ENCODE measurements at places on chromosomes 2 and 18.

- peak; percentile 44 for DNase-seq
Observed at GRCh38 chr2:236682651-236683422, 113.2 kb downstream of the ACKR3 start.

DNA sequence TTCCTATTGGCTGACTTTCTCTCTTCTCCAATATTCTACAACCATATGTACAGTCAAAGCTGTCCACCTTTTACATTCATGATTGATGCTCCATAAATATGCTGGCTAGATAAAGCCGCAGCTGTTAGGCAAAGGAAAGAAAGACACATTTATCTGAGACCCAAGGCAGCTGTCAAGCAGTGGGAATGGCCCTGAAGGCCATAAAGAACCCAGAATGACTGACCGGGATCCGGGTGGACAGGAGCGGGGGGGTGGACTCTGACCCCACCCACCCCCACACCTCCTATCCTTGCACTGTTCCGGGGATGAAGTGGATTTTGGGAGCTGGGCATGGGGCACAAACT is 116.4 kb downstream of the RTP5 start:
- DNase-seq: no peak

GRCh38 chr2:192123847-192124246 is 70.9 kb downstream of the TMEFF2 start:
- DNase-seq: no peak

- DNase-seq: no peak
Observed at GRCh38 chr18:6785411-6785810, 55.9 kb downstream of the ARHGAP28 start.

DNA sequence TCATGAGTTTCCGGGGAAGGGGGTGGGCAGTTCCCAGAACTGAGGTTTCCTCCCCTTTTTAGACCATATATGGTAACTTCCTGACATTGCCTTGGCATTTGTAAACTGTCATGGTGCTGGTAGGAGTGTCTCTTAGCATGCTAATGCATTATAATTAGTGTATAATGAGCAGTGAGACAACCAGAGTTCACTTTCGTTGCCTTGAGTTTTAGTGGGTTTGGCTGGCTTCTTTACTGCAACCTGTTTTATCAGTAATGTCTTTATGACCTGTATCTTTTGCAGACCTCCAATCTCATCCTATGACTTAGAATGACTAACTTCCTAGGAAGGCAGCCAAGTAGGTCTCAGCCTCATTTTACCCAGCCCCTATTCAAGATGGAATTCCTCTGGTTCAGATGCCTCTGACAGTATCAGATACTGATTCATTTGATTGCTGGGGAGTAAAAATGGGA is 447.3 kb downstream of the XIRP2 start:
- DNase-seq: no peak

DNA sequence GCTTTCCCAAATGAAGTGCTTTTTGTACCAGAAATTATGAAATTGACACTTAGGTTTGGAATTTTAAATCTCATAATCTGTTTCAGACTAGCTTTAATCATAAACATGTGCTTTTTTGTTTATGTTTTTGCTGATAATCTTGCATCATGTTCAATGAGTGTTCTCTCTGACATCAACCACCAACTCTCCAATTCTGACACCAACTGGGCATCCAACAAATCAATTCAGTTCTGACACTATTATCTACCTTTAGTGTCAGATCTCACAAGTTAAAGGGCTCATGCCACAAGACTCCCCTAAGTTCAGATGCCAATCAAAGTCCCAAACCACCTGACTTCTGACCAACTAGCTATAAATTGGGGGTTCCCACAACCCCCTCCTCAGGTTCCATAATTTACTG is 19.6 kb downstream of the PELI1 start:
- DNase-seq: no peak

DNA sequence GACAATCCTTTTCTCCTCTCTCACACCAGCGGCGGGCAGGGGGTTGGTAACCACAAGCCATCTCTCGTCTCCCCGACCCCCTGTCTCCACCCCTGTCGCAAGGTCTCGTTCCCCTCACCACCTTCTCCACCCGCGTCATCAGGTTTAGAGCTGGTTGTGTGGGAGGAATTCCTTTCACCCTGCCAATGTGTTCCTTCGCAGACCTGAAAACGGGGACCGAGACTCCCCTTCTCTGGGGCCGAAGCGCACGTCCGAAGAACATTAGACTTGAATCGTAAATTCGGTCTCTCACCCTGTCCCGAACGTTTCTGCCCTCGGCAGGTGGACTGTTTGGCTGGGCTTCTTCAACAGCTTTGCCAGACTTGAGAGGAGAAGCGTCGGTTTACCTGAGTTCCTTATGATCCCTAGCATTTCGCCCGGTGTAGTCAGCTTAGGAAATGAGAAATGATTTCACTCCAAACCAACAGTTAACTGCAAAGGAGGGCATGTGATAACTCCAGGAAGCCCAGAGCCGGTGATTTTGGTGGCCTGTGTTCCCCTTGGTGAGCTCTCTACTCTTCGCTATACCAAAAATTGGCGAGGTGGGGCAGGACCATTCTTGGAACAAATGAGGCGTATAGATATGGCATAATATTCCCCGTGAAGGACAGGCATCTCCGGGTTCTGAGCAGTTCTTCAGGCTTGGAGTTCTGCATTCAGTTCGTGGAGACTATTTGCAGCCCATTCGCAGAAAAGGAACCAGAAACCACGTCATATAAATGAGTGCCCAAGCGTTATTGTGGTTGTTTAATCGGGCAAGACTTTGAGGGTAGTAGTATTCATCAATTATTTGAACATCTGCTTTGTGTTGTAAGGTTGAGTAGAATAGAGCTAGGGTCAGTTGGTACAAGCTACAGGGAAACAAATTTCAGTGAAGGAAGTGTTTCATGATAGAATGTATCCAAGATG is 694 bp downstream of the CFAP36 start:
- peak; percentile 47 for DNase-seq

GRCh38 chr2:25311865-25312575 is 29.7 kb downstream of the DNMT3A start:
- no peak for DNase-seq

All from SW480 (cell line).